ENCODE measurements at places on chromosomes 2 and 18. TPM values are rescaled to one million over a fixed set of nuclear protein-coding genes. Genes with fewer than 3 reads are reported as not detected.

Gene C18orf54
- total RNA-seq, result 0.66 TPM

Gene REG3A
- not detected for total RNA-seq

Gene IL1A
- total RNA-seq, result 48.6 TPM

Gene SH3RF3
- 11.6 TPM for total RNA-seq
